Activated CD4-positive, alpha-beta memory T cell treated with anti-CD3 and anti-CD28 coated beads for 36 hours (primary cell): ENCODE measurements at places on chromosomes 5 and 9. TPM values are rescaled to one million over a fixed set of nuclear protein-coding genes. Genes with fewer than 3 reads are reported as not detected.

FOXE1 gene
- total RNA-seq: not detected

EQTN gene
- not detected for total RNA-seq

ADGRD2 gene
- total RNA-seq: not detected

CDH9 gene
- not detected for total RNA-seq

FAM153A gene
- 33.7 TPM for total RNA-seq

BARHL1 gene
- total RNA-seq: not detected

PAEP gene
- total RNA-seq: not detected

ARID3C gene
- total RNA-seq: 0.14 TPM

RNF183 gene
- 0.39 TPM for total RNA-seq

PRUNE2 gene
- 0.43 TPM for total RNA-seq

CD72 gene
- 9.8 TPM for total RNA-seq

AGXT2 gene
- total RNA-seq: not detected

OLFM1 gene
- total RNA-seq: not detected

DNA sequence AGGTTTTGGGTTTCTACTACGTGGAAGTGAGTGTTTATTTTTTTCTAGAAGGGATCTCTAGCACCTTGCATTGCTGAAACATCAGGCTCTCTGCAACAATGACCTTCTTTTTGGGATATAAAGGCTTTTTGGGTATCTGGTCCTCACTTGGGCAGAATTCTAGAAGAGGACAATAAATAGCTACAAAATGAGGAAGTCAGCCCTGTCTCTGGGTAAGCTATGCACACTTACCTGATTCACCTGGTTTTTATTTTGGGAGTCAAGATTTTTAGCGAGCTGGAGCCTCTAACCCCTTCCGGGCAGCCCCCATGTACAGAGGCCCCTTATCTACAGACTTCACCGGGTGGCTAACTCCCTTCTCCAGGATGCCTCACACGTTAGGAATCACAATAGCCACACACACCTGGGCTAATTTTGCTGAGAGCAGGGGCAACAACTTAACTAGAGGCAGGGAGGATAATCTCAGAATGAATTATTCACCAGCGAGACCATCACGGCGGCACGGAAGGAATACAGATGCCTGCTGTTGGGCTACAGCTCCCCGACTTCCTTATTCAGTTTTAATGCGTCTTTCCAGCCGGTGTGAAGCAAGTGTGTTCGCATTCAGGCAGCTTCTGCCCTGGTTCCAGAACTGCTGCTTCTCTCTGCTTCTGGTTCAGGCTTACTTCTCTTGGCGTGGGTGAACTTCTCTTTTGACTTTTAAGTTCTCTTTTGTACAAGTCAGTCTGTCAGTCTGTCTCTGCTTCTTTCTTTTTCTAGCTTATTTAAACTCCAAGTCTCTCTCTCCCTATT, 341.0 kb upstream of the PANK3 start:
- no peak for DNase-seq
- H3K27ac ChIP-seq: no peak overlapping the region
- peaks cover 31% of the 10 kb centered on the region for H3K27me3 ChIP-seq
- H3K36me3 ChIP-seq: no peaks in the 10 kb centered on the region
- no peak overlapping the region for H3K4me3 ChIP-seq

GRCh38 chr5:145180371-145180770, 654.8 kb downstream of the PRELID2 start:
- no peak overlapping the region for H3K27ac ChIP-seq
- no peak overlapping the region for H3K4me3 ChIP-seq
- H3K27me3 ChIP-seq: no peaks in the 10 kb centered on the region
- no peak for DNase-seq
- H3K4me1 ChIP-seq: no peaks in the 10 kb centered on the region

GRCh38 chr5:38167562-38167996, 90.8 kb upstream of the EGFLAM start:
- no peak for DNase-seq
- no peak overlapping the region for H3K4me3 ChIP-seq
- H3K27ac ChIP-seq: no peak overlapping the region
- H3K27me3 ChIP-seq: no peaks in the 10 kb centered on the region
- no peaks in the 10 kb centered on the region for H3K36me3 ChIP-seq
- H3K4me1 ChIP-seq: no peaks in the 10 kb centered on the region

- no peaks in the 10 kb centered on the region for H3K27me3 ChIP-seq
- no peak for DNase-seq
- H3K36me3 ChIP-seq: no peaks in the 10 kb centered on the region
- no peak overlapping the region for H3K27ac ChIP-seq
- no peaks in the 10 kb centered on the region for H3K4me1 ChIP-seq
Measured at GRCh38 chr5:20500546-20500945, 512.5 kb upstream of the CDH18 start.

- H3K4me3 ChIP-seq: no peak overlapping the region
- H3K27me3 ChIP-seq: peaks cover 2% of the 10 kb centered on the region
Measured at GRCh38 chr5:79756076-79756475, 66.4 kb downstream of the CMYA5 start.

DNA sequence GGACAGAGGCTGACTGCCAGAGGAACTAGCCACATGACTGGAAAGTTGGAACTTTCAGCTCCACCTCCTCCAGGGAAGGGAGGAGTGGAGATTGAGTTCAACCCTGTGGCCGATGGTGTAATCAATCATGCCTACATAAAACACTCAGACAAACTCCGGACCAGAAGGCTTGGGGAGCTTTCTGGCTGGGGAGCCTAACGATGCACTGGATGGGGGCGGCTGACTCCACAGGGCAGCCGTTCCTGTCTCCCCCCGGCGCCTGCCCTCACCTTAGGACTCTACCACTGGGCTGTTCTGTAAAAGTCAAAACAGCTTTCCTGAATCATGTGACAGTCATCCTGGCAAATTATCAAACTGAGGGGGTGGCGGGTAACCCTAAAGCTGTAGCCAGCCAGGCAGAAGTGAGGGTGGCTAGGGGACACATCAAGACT, 58.0 kb downstream of the GOLM1 start:
- no peak overlapping the region for H3K27ac ChIP-seq
- H3K27me3 ChIP-seq: peaks cover 2% of the 10 kb centered on the region
- no peak for DNase-seq
- no peak overlapping the region for H3K4me3 ChIP-seq
- no peaks in the 10 kb centered on the region for H3K36me3 ChIP-seq
- no peaks in the 10 kb centered on the region for H3K4me1 ChIP-seq

GRCh38 chr5:111745075-111745739, 11.8 kb downstream of the NREP start:
- no peak overlapping the region for H3K27ac ChIP-seq
- H3K36me3 ChIP-seq: no peaks in the 10 kb centered on the region
- no peak for DNase-seq
- peaks cover 8% of the 10 kb centered on the region for H3K27me3 ChIP-seq

DNA sequence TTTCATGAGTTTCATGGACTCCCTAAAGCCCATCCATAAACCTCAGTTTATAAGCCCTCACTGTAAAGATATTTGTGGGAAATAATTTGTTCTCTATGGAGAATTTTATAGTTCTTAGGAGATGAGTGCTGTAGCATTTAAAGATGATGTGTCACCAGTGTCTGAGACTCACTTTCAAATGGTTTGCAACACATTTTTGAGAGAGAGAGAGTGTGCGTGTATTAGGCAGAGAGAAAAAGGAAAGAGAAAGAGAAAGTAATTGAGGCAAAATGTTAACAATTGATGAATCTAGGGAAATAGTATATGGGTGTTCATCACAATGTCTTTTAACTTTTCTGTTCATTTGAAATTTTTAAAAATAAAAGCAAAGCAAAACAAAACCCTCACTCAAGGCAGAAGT, 479.0 kb downstream of the ZSWIM6 start:
- no peak overlapping the region for H3K27ac ChIP-seq
- no peaks in the 10 kb centered on the region for H3K36me3 ChIP-seq
- DNase-seq: no peak
- H3K4me1 ChIP-seq: no peaks in the 10 kb centered on the region
- peaks cover 3% of the 10 kb centered on the region for H3K27me3 ChIP-seq

- no peak overlapping the region for H3K4me3 ChIP-seq
- peak; percentile 27 for DNase-seq
- H3K27me3 ChIP-seq: no peaks in the 10 kb centered on the region
Measured at GRCh38 chr5:146825033-146825432, 53.5 kb downstream of the PPP2R2B start.

DNA sequence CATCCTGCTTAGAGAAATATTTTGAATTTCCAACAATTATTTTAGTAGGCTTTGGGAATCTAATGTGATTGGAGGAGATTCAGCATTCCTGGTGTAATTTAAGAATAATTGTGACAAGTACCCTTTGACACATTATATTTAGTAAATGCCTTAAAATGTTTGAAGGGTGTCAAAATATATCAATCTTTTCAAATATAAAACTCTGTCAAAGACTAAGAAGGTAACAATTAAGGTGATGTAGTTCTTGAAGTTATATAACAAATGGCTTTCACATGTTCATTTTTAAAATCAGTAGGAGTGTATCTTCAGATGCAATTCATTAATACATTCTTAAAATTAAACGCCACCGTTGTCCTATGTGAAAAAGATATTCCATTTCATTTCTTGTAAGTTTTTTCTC, 1977.1 kb upstream of the CDH9 start:
- no peak overlapping the region for H3K4me3 ChIP-seq
- no peak for DNase-seq
- no peaks in the 10 kb centered on the region for H3K27me3 ChIP-seq
- H3K4me1 ChIP-seq: no peaks in the 10 kb centered on the region
- H3K27ac ChIP-seq: no peak overlapping the region

DNA sequence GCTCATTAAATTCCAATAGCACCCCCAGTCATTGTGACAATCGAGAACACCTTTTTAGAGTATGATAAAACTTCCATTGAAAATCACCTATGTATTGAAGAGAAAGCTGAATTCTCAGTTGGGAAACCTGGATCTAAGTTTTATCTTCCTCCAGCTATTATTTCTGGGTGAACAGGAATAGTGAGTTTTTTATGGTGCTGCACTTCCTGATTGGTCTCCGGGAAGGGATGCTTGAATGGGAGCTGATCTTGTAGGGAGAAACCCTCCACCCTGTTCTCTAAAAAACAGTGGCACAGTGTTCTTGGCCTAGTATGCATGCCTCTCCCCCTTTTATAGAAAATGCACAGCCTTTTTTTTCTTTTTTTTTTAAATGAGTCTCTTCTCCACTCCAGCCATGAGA, 112.2 kb downstream of the ACTBL2 start:
- H3K27ac ChIP-seq: no peak overlapping the region
- H3K4me3 ChIP-seq: no peak overlapping the region
- DNase-seq: no peak
- H3K27me3 ChIP-seq: peaks cover 4% of the 10 kb centered on the region

DNA sequence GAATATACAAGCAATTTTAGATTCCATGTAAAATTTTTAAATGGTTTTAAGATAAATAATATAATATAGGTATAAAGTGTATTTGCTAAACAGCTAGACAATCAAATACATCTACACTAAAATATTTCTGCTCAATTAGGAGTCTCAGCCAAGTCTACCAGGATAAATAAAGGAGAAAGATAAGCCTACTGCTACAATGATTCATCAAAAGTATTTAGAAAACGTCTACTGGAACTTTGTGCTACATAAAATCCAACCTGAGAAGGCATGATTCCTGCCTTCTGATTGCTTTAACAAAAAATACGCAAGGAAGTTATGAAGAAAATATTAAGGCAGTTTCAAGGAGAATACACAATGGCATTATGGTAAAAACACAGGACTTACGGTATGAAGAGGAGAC, 570.6 kb downstream of the EFNA5 start:
- no peaks in the 10 kb centered on the region for H3K4me1 ChIP-seq
- no peak overlapping the region for H3K4me3 ChIP-seq
- H3K36me3 ChIP-seq: no peaks in the 10 kb centered on the region
- H3K27ac ChIP-seq: no peak overlapping the region
- no peaks in the 10 kb centered on the region for H3K27me3 ChIP-seq

DNA sequence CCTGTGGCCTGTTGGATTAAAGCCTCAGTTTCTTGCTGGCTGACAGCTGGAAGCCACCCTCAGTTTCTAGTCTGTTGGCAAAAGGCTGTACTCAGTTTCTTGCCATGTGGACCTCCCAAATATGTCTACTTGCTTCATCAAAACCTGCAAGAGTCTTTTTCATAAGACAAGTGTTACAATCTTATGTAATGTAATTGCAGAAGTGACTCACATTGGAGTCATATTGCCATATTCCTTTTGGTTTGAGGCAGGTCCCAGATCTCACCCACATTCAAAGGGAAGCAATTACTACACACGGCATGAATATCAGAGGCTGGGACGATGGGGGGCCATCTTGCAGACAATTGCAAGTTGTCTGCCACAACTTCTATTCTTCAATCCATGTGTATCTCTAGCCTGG, 286.7 kb upstream of the IL12B start:
- no peaks in the 10 kb centered on the region for H3K4me1 ChIP-seq
- H3K27me3 ChIP-seq: peaks cover 8% of the 10 kb centered on the region
- H3K4me3 ChIP-seq: no peak overlapping the region

GRCh38 chr9:103025796-103026195, 30.7 kb downstream of the CYLC2 start:
- DNase-seq: no peak
- no peaks in the 10 kb centered on the region for H3K27me3 ChIP-seq
- no peak overlapping the region for H3K27ac ChIP-seq

- DNase-seq: peak; percentile 1
- peaks cover 90% of the 10 kb centered on the region for H3K4me1 ChIP-seq
- H3K27me3 ChIP-seq: no peaks in the 10 kb centered on the region
- no peak overlapping the region for H3K27ac ChIP-seq
- no peaks in the 10 kb centered on the region for H3K36me3 ChIP-seq
Measured at GRCh38 chr5:132468656-132469379, 21.8 kb downstream of the IRF1 start.

DNA sequence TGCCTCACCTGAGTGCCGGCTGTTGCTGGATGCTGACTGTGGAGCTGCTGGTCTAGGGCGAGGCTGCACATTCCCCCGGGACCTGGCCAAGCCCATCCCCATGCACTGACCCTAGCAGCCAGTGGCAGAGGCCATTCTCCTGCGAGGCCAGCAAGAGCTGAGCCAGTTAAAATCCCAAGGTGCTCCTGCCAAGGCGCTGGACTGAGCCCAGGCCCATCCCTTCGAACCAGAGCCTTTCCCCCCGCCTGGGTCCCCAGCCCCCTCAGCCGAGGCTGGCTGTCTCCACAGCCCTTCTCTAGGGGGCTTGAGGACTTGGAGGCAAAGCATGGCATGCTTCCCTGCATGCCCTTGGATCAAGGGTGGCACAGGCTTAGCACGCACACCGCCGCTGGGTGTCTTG, 1.6 kb downstream of the ADAMTSL2 start:
- no peak overlapping the region for H3K27ac ChIP-seq
- no peak for DNase-seq
- peaks cover 6% of the 10 kb centered on the region for H3K4me1 ChIP-seq
- H3K27me3 ChIP-seq: peaks cover 24% of the 10 kb centered on the region
- H3K4me3 ChIP-seq: no peak overlapping the region

- H3K36me3 ChIP-seq: no peaks in the 10 kb centered on the region
- no peaks in the 10 kb centered on the region for H3K27me3 ChIP-seq
- no peak for DNase-seq
- H3K4me3 ChIP-seq: no peak overlapping the region
Measured at GRCh38 chr9:100884518-100884917, 144.0 kb upstream of the PLPPR1 start.

DNA sequence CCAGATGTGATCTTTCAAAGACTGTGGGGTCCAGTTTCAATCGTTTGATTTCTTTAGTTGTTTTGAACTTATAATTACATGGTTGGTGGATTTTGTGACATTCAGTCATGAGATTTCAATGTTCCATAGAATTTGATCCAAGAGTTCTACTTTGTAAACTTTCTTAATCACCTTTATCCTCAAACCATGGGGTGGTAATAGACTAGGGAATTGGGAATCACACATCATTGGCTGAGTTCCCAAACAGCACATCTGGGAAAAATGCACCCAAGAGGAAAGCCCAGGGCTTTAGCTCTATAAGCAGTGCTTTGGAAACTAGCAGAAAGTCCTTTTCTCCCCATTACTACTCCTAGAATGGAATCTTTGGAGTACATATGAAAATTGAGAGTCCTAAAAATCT, 177.6 kb downstream of the NNT start:
- H3K27me3 ChIP-seq: peaks cover 2% of the 10 kb centered on the region
- no peak overlapping the region for H3K27ac ChIP-seq
- H3K4me3 ChIP-seq: no peak overlapping the region
- H3K36me3 ChIP-seq: no peaks in the 10 kb centered on the region
